ENCODE measurements at places on chromosomes 4 and X. TPM values are rescaled to one million over a fixed set of nuclear protein-coding genes. Genes with fewer than 3 reads are reported as not detected.

- no peak for DNase-seq
These were observed 874.6 kb upstream of the PRKX start for GRCh38 chrX:4588056-4588455.

GRCh38 chrX:148310426-148311165 lies 189.8 kb upstream of the AFF2 start:
- no peak for DNase-seq

DNA sequence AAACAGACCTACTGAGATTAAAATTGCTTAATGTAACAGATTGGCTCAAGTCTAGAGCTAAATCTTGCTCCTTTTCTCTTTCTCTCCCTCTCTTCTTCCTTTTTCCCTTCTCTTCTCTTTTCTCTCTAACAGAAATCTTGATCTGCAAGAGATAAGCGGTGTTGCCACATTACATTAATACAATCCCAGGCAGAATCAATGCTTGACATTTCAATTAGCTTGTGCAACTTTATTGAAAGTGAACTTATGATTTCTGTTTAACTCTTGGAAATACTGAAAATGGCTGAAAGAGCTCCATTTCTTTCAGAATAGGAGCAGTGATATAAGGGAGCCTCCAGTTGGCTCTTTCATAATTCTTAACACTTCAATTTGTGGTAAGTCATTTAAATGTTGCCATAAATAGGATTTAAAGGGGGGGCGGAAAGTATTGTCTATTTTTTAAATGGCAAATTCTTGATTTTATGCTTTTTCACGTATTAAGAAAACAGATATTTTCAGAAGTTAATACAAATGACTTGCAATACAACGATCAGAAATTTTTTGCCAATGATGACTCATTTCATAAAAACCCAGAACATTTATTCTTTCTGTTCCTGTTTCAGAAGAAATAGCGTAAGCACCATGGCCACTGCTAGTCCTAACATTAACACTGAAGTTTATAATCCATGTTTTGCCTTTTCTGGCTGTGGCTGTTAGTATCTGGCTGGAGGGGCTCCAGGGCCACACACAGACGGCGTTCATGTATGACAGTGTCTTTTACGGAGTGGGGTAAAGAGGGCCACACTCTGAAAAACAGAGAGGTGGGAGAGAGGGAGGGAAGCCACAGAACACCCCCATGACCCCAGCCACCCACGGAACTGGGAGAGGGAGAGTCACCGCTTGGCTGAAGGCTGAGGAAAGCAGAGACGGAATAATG lies 115.7 kb upstream of the FAT1 start:
- no peak for DNase-seq

- no peak for DNase-seq
These were observed 74.2 kb downstream of the CYTL1 start for GRCh38 chr4:4945021-4945420.

- DNase-seq, result no peak
These were observed 261.6 kb downstream of the EVC2 start for GRCh38 chr4:5446595-5447226.

GRCh38 chrX:108795240-108795639 lies 58.9 kb upstream of the IRS4 start:
- no peak for DNase-seq

DNA sequence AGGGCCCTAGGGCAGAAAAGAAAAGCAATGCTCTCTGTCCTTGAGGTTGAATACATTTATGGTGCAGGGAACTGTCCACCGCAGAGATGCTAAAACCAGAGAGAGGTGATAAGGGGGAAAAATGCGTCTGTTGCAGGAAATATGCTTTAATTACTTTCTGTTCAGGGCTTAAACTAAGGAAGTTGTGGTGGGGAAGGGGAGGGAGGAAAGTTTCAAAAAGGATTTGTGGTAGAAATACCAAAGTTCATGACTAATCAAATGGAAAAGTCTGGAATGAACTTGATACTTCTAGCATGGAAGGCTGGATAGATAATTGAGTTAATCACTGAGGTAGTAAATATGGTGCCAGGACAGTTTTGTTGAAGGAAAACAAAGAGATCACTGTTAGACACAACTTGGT lies 99.0 kb downstream of the ASB9 start:
- no peak for DNase-seq

DNA sequence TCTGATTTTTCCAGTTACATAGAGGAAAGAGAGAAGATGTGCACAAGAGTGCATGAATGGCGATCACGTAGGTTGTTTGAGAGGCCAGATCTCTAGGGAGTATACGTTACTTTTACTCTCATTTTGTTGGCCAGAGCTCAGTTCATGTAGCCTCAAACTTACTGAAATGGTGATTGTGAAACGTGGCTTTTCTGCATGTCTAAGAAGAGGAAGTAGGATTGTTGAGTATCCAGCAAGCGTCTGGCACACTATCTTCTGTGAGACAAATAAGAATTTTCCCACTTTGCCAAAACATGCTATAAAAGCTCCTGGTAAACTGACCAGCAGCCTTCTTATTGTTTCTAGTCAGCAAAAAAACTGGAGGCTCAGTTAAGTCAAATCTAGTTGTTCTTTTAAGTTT lies 264.5 kb upstream of the EMCN start:
- no peak for DNase-seq

DNA sequence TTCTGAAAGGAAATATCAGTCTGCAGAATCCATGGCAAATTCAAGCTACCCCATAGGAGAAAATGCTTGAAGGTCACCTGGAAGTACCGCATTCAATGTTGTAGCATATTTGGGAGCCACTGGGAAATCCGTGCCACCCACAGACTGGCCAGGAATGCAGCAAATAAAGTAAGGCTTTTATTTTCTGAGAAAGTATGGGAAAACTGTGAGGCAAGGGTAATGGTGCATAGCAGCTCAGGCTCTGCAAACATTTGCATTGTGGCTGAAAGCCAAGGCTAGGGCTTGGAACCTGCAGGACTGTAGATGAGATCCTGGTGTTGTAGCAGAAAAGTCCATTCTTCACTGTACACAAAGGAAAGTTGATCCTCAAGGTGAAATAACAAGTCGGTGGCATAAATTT lies 450.9 kb upstream of the NR3C2 start:
- DNase-seq, result peak; percentile 47

DNA sequence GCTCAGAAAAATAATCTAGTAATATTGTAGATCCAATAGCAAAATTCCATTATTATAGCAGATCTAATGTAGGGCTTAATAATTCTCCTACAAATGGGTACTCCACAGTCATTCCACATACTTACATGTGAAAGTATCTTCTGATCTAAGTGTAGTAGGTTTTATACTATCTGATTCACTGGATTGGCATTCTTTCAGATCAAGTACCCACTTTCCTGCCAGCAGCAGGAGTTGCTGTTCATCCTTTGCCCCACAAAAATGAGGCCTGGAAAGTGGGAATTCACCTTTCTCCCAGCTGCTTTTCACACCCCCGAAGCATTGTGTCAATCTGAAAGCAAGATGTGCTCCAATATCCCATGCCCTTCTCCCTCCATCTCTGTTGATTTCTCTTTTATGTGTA lies 77.1 kb upstream of the RXFP1 start:
- no peak for DNase-seq

DNA sequence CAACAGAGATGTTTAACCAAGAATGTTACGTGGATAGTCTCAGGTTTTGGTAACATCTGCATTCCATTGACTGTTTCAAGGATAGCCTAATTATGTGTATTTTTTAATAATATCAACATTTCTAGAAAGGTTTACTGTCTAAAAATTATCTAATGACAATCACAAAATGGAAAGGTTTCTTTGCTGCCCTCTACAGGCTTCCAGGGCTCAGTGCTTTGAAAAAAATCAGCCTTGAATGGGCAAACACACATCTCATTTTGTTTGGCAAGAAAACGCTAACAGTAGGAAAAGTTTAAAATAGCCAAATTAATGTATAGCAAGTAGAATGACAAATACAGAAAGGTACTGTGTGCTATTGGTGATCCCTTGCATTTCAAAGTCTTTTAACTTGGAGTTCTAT lies 223.4 kb upstream of the PRPS2 start:
- DNase-seq, result no peak

DNA sequence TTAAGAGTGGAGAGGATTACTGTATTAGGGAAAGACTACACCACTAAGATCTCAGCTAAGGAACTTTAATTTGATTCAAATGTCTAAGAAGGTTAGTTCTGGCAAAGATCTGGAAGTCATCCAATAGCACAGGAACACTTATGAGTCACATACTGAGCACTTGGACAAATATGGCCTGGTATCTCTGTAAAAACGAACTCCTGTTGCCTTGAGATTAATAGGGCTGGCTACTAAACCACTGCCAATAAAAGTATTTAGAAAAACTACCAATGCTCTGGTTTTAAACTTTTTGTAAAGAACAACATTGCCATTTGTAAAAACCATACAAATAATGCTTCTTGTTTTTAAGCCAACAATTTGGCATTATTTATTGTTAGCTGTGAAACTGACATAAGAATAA lies 70.5 kb downstream of the SEC24D start:
- DNase-seq, result no peak

DNA sequence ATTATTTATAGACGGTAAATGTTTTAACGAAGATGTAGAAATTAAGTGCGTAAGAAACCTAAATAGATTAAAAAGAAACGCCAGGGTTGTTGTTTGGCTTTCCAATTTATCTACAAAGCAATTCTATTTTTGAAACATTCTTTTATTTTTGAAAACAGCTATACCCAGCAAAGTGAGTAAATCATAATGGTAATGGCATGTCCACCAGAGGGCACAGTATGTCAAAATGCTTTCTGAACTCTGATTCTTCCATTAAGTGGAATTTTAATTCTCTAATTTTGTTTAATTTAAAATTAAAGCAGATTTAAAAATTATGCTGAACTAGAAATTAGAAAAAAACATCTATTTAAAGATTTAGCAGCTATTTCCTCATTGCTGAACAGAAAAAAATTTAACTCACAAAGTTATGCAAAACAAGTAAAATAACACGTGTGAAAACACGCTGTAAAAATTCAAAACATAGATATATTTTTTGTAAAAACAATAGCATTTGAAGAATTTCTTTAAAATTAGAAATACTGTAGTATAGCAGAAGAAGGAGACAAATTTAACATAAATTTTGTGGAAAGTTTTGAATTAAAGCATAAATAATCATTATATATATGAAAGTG lies 26.5 kb downstream of the RASSF6 start:
- no peak for DNase-seq

VSIG4 gene
- 1.4 TPM for total RNA-seq

MRFAP1 gene
- total RNA-seq, result 117 TPM

TREX2 gene
- not detected for total RNA-seq

LONRF3 gene
- total RNA-seq, result 4.9 TPM

PDGFRA gene
- 5.3 TPM for total RNA-seq

RNF212 gene
- total RNA-seq, result 28.0 TPM

MTNR1A gene
- 1.1 TPM for total RNA-seq

PAGE4 gene
- not detected for total RNA-seq

TMPRSS11E gene
- total RNA-seq, result 0.62 TPM

ZNF732 gene
- total RNA-seq, result 0.19 TPM

All from pancreas (tissue), 10 donors.